ENCODE measurements at places on chromosomes 5 and 9. TPM values are rescaled to one million over a fixed set of nuclear protein-coding genes. Genes with fewer than 3 reads are reported as not detected.

DNA sequence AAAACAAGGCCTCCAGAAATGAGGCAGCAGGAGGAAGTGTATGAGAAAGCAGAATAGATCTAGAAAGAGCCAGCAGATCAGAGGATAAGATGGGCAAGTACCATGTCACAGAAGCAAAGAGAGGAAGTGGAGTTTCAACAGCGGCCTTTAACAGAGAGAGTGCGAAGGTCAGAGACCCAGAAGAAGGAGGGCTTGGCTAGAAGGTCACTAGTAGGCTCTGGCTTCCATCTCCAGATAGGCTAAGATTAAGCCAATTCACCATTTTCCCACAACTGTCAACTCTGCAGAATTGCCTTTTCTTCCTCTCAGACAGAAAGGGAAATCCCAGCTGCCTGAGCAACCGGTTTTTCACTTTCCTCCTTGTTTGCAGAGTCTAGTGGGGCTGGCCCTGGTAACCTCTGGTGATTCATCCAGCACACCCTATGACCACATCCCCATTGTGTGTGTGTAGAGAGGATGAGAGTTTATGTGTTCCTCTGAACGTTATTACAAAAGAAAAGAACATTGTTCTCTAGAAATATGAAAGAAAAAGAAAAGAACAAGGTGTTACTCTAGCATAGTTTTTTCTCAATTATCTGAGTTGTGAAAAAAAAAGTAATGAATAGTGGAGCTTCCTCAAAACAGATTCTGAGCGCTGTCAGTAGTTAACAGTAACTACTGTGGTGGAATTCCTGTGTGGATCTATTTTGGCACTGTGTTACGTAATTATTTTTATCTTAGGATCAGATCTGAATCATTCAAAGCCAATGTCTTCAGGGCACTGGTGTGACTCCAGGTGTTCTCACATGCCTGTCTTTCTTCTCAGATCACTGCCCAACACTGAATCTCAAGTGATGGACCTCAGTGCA, 220.4 kb downstream of the ARRDC3 start:
- peak; percentile 73 for DNase-seq

- no peak for DNase-seq
These were observed 181.6 kb upstream of the GHR start for GRCh38 chr5:42241636-42242035.

- peak; percentile 73 for DNase-seq
These were observed at the start of gene KCNT1 for GRCh38 chr9:135701959-135702721. Gene KCNT1 (plus strand): TSS chr9:135702185. CDS start chr9:135702259, 74 bp downstream.

GRCh38 chr5:112146323-112147226, 272.5 kb downstream of the EPB41L4A start:
- DNase-seq, result peak; percentile 31

DNA sequence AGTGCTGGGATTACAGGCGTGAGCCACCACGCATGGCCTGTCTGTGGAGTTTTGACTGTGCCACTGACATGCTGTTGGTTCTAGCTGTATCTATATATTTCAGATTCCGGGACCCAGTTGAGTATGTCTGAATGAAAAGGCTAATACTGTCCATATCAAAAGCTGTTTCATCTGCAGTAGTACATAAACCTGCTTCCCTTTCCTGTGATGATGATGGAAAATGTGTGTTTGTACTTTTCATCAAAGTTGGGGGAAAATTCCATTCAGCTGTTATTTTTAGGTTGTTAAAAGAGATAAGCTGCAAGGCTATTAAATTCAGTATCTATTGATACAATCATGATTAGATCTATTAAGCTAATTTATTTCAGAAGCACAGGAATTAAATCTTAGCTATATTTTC, 237.6 kb upstream of the ADAMTSL1 start:
- no peak for DNase-seq

GRCh38 chr5:72244862-72245371, 75.1 kb downstream of the MRPS27 start:
- no peak for DNase-seq

GRCh38 chr9:94948567-94949235, 222.2 kb downstream of the AOPEP start:
- no peak for DNase-seq

DNA sequence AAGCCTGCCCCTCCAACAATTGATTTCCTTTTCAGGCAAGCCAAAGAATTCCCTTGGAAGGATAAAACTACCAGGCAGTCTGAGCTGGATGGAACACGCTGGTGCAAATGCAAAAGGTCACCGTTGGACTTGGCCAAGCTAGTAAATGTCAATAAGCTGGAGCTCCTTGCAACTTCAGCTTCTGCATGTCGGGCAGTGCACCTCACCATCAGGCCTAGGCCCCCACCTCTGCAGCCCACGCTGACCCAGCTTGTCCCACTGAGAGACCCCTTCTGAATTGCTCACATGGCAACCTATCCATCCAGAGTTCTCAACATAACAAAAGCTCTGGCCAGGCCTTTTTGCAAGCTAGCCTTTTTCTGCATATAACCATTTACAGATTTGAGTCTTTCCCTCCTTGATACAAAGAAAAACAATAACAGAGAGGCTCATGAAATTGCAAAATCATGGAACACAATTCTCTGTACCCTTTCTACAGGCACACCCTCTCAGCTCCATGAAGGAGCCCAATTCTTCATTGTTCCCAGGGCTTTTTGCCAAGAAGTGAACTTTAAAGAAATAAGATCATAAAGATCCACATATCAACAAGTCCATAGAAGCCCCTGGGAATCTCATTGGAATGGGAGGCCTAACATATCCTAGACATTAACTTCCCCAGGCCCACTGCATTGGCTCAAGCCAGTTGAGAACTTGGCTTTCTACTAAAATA, 123.9 kb upstream of the SLIT3 start:
- no peak for DNase-seq

DNA sequence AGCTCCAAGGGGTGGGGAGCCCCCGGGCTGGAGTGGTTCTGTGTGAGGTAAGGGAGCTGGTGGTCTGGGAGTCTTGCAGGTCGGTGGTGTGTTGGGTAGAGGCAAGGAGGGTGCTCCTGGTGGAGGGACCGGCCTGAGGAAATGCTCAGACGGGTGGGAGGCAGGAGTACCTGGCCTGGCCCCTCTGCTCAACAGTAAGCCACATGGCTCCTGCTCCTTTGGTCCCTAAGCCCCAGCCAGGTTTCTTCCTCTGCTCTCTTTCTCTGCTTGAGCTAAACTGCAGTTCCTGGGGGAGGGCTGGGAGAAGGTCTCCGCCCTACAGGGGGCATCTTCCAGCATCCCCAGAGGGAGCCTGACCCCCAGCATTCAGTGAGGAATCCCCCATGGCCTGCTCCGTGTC, 17.2 kb downstream of the TSPAN17 start:
- no peak for DNase-seq

- DNase-seq, result peak; percentile 50
These were observed 88.6 kb downstream of the LMX1B start for GRCh38 chr9:126702151-126703001.

DNA sequence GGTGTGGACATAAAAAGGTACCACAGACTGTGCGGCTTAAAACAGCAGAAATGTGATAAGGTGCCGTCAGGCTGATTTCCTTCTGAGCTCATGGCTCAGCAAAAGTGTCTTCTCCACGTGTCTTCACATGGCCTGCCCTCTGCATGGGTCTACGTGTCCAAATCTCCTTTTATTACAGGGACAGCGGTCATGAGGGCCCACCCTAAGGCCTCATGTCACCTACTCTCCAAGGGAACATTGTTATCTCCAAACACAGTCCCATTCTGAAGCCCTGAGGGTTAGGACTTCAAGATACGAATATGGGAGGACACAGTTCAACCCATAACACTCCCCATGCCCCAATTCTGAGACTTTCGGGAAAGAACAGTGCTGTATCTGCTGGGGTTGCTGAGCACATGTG, 35.2 kb downstream of the COL23A1 start:
- DNase-seq, result no peak

DNA sequence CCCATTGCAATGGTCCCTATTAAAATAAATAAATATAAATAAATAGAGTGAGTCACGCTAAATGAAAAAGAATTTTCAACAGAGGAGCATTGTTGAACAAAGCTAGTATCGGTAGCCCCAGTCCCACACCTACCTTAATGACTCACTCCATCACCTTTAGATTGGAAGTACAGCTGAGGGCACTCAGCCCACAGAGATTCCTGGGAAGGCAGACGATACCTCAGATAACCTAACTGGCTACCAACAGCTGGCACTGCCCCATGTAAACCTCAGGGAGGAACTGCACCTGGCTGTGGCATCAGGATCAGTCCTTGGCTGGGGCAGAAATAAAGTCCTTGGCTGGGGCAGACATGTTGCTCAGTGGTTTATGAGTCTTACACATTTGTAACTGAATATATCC, 49.3 kb downstream of the SPRY4 start:
- DNase-seq, result no peak

GRCh38 chr5:126808521-126808988, 31.6 kb downstream of the LMNB1 start:
- DNase-seq, result no peak

DNAI1 gene
- not detected for total RNA-seq

CHSY3 gene
- not detected for total RNA-seq

MYMK gene
- total RNA-seq, result not detected

IQGAP2 gene
- 30.6 TPM for total RNA-seq

CARTPT gene
- total RNA-seq, result not detected

HMCN2 gene
- not detected for total RNA-seq

ACTBL2 gene
- total RNA-seq, result not detected

TMOD1 gene
- total RNA-seq, result 1.5 TPM

Measured in activated naive CD8-positive, alpha-beta T cell treated with anti-CD3 and anti-CD28 coated beads for 36 hours (primary cell).